ENCODE measurements at places on chromosomes 16 and 17.

GRCh38 chr17:40597156-40597555, 31.9 kb upstream of the CCR7 start:
- no peak for DNase-seq

DNA sequence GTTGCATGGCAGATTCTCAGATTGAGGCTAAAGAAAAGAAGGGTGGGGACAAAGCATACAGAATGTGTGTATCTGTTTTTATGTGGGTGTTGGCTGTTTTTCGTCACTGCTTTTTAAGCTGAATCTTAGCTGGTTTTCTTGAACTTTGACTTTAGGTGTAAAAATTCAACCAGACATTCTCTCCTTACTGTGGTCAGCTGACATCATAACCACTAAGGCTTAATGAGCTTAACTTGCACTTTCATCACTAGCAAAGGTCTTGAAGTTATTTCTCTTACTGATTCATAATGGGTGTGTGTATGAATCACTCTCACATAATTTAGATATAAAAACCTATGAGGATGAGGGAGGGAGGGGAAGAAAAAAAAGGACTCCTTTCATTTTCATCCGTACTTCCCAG, 4.0 kb upstream of the CDC6 start:
- DNase-seq = no peak

GRCh38 chr17:62083651-62084050, 18.6 kb upstream of the MED13 start:
- no peak for DNase-seq

- no peak for DNase-seq
Observed at GRCh38 chr16:64211331-64211730, 910.5 kb downstream of the CDH11 start.

GRCh38 chr17:77478281-77478680, 337.5 kb downstream of the SEC14L1 start:
- no peak for DNase-seq

DNA sequence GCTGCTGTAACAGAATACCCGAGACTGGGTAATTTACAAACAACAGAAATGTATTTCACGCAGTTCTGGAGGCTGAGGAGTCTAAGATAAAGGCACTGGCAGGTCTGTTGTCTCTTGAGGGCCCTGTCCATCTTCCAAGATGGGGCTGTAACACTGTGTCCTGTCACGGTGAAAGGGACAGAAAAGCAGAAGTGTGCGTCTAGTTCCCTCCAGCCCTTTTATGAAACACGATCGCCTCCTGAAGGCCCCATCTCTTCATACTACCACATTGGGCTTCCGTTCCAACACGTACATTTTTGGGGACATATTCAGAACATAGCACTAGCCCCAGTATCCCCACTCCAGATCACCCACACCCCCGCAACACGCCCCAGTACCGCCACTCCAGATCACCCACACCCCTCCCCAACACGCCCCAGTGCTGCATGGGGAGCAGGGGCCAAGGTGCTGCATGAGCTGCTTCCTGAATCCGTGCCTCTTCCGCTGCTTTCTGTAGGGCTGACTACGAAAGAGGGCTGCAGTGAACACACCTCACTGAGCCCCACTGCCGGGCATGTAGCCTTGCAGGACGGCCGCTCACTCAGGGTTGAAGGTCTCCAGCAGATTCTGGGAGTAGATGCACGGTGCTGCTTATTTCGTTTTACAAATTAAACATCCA, 91.9 kb downstream of the RPTOR start:
- DNase-seq = no peak

GRCh38 chr16:69709456-69710084, 16.8 kb downstream of the NQO1 start:
- peak; percentile 59 for DNase-seq

DNA sequence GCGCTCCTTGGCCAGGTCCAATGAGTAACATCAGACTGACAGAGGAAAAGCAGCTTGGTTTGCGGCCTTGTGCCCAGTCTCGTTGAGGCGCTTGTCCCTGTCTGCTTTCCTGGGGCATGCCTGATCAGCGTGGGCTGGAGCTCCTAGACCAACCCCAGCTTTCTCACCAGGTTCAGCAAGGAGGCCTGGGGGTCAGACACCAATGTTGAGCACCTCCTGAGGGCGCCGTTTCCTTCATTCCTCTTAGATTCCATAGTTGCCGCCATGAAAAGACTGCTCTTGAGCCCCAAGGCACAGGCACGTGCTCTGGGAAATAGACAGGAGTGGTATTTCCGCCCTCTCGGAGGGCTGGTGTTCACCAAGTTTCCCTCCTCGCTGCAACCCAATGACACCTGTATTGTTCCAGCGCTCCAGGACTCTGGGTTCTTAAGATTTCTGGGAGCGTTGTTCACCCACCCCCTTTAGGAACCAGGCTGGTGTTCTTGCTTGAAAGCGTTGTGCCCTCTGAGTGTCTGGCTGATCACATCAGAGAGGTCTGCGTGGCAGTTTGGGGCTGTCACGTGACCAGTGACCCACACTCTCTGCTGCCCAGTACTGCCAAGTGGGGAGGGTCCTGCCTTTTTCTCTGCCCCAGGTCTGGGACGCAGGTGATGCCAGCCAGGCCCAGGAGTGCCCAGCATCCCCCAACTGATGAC, 18.0 kb downstream of the KCTD2 start:
- no peak for DNase-seq

- DNase-seq = peak; percentile 65
Observed at GRCh38 chr17:73566905-73567782, 77.1 kb downstream of the SDK2 start.

DNA sequence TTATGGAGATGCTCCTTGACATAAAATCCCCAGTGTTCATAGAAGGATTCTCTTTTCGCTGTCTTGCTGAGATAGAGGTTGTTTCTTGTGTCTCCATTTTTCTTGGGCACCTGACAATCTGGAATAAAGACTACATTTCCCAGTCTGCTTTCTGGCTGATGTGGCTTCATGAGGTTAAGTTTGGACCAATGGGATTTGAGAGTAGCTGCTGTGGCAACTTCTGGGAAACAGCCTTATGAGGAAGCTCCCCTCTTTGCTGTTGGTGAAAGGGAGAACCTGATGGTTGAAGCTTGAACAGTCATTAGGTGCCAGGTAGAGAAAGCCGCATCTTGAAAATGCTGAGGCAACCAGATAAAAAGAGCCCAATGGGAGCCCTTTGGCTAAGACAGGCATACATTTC, 24.4 kb downstream of the HS3ST4 start:
- DNase-seq = no peak

- DNase-seq = no peak
Observed at GRCh38 chr17:31472137-31472536, 80.7 kb downstream of the RAB11FIP4 start.

DNA sequence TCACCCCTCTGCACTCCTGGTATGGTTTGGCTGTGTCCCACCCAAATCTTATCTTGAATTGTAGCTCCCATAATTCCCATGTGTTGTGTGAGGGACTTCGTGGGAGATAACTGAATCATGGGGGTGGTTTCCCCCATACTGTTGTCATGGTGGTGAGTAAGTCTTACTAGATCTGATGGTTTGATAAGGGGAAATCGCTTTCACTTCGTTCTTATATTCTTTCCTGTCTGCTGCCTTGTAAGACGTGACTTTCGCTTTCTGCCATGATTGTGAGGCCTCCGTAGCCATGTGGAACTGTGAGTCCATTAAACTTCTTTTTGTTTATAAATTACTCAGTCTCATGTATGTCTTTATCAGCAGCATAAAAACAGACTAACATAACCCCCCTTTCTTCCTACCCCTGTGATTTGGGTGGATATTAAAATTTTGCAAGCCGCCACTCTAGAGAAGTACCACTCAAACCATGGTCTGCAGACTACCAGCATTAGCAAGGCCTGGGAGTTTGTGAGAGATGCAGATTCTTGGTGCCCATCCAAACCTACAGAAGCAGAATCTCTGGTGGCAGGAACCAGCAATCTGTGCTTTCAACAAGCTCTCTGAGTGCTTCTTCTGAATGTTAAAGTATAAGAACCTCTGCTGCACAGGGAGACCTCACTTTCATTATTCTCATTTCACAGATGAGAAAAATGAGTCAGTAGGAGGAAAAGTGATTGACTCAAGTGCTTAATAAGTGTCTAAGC, 999.5 kb upstream of the EEF2KMT start:
- DNase-seq = no peak

DNA sequence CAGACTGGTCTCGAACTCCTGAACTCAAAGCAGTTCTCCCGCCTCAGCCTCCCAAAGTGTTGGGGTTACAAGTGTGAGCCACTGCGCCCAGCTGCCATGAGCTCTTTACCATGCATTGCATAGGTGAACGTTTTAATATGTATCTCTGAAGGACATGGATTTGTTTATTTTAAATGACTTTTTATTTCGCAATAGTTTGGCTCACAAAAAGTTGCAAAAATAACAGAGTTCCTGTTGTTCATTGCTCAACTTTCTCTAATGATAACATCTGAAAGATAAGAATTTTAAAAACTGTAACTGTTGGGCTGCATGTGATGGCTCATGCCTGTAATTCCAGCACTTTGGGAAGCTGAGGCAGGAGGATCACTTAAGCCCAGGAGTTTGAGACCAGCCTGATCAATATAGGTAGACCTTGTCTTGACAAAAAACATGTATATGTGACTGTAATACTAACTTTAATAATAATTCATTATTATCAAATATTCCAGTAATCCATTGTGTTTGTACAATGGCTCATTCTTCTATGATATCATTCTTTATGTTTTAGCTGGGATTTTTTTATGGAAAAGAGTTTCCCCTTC, 80.1 kb downstream of the ABCC1 start:
- DNase-seq = no peak

- DNase-seq = no peak
Observed at GRCh38 chr17:78658281-78658785, 81.1 kb upstream of the DNAH17 start.

GRCh38 chr17:68613739-68614298, 12.7 kb upstream of the FAM20A start:
- DNase-seq = peak; percentile 1

DNA sequence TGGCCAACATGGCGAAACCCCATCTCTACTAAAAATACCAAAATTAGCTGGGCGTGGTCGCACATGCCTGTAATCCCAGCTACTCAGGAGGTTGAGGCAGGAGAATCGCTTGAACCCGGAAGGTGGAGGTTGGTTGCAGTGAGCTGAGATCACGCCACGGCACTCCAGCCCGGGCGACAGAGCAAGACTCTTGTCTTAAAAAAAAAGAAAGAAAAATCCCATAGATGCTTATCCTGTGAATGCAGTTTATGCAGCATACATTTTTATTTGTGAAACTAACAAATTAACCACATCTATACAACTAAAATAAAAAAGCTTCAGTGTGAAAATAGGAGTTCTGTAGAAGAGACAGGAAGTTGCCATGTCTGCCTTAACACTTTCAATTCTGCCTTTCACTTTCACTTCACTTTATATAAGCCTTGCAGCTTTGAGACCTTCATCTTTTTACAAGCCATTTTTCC, 7.1 kb downstream of the IGSF6 start:
- DNase-seq = peak; percentile 70

GRCh38 chr16:25031132-25031440, 15.9 kb upstream of the ARHGAP17 start:
- DNase-seq = no peak

- no peak for DNase-seq
Observed at GRCh38 chr16:85068746-85069145, 41.2 kb downstream of the KIAA0513 start.
